ENCODE measurements at places on chromosomes 1 and 21. TPM values are rescaled to one million over a fixed set of nuclear protein-coding genes. Genes with fewer than 3 reads are reported as not detected.

SYNC gene
- 11.6 TPM for polyA plus RNA-seq

DNMT3L gene
- 0.09 TPM for polyA plus RNA-seq

C1orf141 gene
- polyA plus RNA-seq: not detected

OR14K1 gene
- not detected for polyA plus RNA-seq

SLC1A7 gene
- polyA plus RNA-seq: 0.03 TPM

CCDC17 gene
- 0.49 TPM for polyA plus RNA-seq

PTAFR gene
- 0.17 TPM for polyA plus RNA-seq

USP24 gene
- 17.4 TPM for polyA plus RNA-seq

PLA2G2D gene
- not detected for polyA plus RNA-seq

ARHGEF16 gene
- 3.0 TPM for polyA plus RNA-seq

MDM4 gene
- 5.7 TPM for polyA plus RNA-seq

C1orf56 gene
- 6.8 TPM for polyA plus RNA-seq

NES gene
- polyA plus RNA-seq: 2.1 TPM

All from A549 (cell line).